Fibroblast of skin of scalp (primary cell): ENCODE measurements at places on chromosomes 4 and X.

- DNase-seq: no peak
Observed at GRCh38 chr4:118307643-118308042, 45.2 kb downstream of the PRSS12 start.

GRCh38 chr4:6541789-6542188 lies 33.2 kb upstream of the MAN2B2 start:
- DNase-seq: no peak

DNA sequence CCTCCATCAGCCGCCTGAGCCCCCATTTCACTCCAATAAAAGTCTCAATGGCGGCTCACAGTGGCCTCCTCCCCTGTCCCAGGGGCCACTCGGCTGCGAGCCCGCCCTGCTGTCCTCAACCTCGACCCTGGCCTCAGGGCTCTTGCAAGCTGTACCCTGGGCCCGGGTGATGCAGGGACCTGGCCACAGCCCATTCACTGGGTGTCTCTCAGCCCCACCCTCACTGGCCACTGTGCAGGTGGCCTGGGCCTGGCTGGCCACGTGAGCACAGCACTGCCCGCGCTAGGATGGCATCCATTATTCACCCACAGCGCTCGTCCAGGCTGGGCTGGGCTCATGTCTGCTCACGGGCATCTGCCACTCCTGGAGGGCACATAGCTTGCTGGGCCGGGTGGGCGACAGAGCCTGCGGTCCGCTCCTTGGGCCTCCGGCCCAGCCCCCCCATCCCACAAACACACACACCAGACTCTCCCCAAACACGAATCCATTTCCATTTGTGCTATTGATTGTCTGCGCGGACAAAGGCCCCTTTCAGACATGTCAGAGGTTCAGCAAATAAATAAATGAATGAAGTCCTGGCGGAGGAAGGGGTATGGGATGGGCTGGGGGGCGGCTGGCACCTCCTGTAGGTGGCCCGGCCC lies 16.5 kb upstream of the FGFR3 start:
- no peak for DNase-seq

DNA sequence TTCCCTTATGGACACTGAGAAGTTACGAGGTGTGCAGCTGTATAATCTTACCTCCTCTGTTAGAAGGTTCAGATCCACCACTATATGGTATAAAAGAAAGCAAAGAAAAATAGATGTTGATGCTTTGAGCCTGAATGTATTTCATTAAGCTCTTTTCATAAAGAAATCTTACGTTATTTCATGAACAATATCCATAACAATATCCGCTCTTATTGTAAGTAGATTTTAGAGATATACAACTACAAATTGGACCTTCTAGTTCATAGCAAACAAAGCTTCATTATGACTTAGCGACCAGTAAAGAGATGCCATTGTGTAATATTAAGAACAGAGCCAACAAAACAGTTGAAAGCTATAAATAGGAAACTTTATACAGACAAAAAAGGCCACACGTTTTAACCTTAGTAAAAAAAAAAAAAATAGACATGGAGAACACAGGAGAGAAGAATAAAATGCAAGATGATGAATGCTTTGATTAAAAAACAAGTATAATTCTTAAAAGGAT lies 203.6 kb downstream of the PDGFC start:
- DNase-seq: no peak

DNA sequence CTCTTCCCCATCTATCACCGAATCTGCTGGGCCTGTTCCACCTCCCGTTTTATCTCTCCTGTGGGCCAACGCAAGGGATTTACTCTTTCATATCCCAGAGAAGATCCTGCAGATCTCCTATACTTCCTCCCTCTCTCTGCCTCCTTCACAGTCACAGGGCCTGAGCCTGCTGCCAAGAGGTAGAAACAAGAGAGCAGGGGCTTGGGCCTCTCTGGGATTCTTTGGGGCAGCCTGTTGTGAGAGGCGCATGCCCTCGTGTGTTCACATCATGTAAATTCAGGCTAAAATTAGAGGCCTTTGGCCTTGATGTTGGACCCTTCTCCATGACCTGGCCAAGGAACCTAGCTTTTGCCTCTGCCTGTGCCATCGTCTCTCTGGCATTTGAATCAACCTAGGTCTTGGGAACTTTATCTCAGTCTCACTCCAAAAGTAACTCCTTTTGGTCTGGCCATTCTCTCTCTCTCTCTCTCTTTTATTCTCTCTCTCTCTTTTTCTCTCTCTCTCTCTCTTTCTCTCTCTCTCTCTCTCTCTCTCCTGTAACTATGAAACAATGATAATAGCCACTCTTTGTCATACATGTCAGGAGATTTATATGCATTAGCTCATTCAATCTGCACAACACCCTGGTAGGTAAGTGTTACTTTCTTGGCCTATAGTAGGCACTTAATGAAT lies 20.0 kb upstream of the EFNB1 start:
- peak; percentile 25 for DNase-seq

GRCh38 chr4:99447079-99447478 lies 11.9 kb upstream of the ADH7 start:
- DNase-seq: peak; percentile 49

GRCh38 chr4:161457311-161457710 lies 706.5 kb downstream of the FSTL5 start:
- peak; percentile 63 for DNase-seq

GRCh38 chrX:15471028-15471427 lies 22.1 kb downstream of the PIR start:
- DNase-seq: peak; percentile 57

- DNase-seq: peak; percentile 38
Observed at GRCh38 chr4:80180743-80181142, 16.6 kb upstream of the PRDM8 start.

DNA sequence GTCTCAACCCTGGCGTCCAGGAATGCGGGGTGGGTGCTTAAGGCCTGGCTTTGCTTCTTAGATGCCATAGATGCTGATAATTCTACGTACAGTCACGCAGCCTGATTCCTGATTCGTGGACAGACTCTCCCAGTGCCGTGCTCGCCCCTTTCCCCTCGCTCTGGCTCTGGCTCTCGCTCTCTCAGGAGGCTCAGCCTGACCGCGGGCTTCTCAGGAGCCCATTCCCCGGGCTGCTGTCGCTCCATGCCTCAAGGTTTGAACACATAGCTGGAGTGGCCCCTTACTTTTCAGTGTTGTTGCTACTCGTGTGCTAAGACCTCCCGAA lies 59.2 kb upstream of the ZC4H2 start:
- DNase-seq: no peak

DNA sequence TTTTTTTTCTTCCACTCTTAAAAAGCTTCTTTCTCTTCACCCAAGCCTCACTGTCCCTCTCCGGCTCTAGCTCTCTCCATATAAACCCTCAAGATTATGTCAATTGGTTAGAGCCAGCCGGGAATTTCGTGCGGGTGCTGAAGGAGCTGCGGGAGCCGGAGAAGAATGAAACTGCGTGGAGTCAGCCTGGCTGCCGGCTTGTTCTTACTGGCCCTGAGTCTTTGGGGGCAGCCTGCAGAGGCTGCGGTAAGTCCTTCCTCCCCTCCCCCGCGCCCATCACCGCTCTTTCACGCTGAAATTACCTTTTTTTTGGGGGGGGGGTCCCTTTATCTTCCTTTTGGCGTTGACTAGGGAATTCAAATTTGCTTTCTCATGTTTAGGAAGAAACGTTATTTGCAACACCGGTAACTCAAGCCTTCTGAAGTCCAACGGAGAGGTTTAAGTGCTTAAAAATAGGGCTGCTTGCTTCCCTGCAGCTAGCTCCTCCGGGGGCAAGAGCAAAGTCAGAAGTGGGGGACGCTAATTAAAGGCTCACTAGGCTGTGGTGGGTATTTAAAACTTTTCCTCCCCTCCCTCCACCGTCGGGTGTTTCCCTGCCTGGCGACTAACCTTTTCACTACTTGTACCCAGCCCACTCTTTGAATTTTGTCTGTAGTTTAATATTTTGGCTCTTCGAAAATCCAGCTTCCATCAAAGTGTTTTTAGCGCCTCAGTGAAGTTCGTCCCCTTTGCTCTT lies 491 bp downstream of the COL4A5 start:
- peak; percentile 31 for DNase-seq

- DNase-seq: no peak
Observed at GRCh38 chr4:8235224-8235623, 34.3 kb upstream of the HTRA3 start.

DNA sequence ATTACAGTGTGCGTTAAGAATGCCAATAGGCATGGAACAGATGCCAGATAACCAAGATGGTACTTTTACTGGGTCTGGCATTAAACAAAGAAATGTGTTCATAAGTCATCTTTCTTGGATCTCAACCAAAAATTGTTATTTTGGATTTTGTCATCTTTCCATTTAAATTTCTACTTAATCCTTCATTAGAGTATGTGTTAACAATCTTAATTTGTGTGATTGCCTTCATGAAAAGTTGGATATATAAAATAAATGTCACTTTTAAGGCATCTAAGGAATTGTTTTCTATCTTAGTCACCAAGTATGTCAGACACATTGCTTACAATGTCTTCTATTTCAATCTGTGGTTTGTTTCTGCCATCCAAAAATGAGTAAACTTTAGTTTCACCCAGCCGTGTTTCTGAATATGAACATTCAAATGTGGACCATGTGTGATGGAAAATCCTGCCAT lies 87.5 kb downstream of the PALLD start:
- peak; percentile 91 for DNase-seq

DNA sequence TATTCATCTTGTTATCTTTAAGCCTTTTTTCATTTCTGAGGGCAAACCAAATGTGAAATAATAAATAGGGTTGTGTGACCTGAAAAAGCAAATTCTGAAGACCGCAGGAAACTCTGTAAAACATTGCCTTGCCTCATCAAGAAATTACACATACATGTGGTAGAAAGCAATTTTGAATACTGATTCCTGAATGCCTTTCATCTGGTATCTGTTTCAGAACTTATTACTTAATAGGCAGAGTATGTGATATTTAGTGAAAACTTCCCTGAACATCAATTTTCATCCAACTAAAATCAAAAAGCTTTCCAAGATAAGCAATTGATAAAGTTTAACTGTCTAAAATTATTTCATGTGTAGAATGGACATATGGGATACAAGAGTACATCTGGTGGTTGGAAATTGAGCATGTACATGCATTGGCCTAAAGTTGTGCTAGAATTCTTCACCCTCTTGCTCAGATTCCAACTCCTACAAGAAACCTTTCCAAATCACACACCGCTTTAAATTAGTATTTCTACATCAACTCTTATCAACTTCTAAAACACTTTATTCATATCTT lies 606.0 kb upstream of the LCORL start:
- DNase-seq: no peak

- peak; percentile 29 for DNase-seq
Observed at GRCh38 chrX:76148753-76149152, 24.1 kb upstream of the PBDC1 start.

DNA sequence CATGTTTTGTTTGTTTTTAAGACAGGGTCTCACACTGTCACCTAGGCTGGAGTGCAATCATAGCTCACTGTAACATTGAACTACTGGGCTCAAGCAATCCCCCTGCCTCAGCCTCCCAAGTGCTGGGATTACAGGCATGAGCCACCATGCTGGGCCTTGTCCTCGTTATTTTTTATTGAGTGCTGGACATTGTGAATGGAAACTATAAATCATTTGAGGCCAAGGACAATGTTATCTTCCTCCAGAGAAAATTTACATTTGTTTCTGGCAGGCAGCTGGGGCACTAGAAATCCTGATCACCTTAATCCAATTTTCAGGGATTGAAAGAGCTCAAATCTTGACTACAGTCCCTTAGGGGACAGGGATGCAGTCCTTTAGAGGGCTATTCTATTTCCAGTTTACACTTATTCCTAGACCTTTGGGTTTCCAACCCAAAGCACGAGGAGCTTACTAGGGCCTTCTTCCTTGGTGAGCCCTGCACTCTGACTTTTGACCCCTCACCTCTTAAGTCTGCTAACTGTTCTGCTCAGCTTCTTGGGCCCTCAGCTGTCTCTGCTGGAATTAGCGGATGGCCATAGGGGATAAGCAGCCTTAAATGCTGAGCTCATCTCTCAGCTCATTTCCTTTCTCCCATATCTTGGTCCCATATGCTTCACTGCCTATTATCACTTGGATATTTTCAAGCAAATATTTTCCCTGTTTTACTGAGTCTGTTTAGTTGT lies 23.0 kb upstream of the PDZD4 start:
- no peak for DNase-seq

DNA sequence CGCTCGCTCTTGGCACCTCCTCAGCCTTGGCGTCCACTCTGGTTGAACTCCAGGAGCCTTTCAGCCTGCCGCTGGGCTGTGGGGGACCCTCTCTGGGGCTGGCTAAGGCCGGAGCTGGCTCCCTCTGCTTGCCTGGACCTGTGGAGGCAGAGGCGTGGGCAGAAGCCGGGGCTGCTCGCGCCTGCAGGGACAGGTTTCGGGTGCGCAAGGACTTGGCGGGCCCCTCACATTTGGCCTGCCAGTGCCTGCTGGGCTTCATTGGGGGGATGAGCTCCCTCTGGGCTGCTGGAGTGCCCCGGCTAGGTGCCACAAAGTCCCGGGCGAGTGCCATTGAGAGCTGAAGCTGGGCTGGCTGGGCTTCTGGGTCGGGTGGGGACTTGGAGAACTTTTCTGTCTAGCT lies 371.7 kb downstream of the FAM133A start:
- DNase-seq: no peak

- no peak for DNase-seq
Observed at GRCh38 chr4:1834047-1834775, 21.7 kb downstream of the LETM1 start.

DNA sequence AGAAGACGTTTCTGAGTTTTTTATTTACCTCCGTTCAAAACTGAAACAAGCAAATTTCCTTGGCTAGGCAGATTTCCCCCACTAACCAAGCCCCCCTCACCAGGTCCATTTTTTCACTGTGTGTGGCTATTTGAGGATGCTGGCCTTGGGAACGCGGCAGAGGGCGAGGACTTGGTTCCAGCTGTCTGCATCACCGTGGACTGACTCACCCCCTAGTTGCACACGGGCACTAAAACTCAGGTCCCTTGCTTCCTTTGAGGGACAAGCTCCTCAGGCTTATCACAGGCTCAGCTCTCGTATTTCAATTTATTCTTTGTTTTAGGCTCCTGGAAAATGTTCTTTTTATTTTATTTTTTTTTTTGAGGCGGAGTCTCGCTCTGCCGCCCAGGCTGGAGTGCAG lies 8.4 kb upstream of the MTNR1A start:
- no peak for DNase-seq

- no peak for DNase-seq
Observed at GRCh38 chr4:168822481-168822880, 187.6 kb downstream of the CBR4 start.

DNA sequence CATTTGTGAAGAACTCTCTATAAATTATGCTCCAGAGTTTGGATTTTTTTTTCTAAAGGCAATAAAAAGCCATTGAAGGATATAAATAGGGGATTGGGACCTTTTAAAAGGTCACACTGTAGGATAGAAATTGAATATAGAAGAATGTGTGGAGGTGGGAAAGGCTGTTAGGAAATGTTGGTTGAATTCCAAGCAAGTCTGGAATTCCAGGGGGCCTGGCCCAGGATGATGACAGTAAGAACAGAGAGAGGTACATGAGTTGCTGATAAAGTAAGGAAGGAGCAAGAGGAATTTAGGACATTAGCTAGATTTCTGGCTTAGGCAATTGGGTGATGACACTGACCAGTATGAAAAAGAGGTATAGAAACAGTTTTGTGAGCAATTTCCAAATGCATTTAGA lies 95.4 kb upstream of the USP38 start:
- DNase-seq: no peak

GRCh38 chrX:41389311-41389888 lies 55.4 kb downstream of the DDX3X start:
- no peak for DNase-seq

- no peak for DNase-seq
Observed at GRCh38 chr4:135510582-135510981, 1309.0 kb upstream of the PABPC4L start.

GRCh38 chr4:5707778-5708448 lies 446 bp downstream of the EVC2 start:
- no peak for DNase-seq

GRCh38 chrX:67780694-67781109 lies 236.9 kb downstream of the AR start:
- DNase-seq: peak; percentile 98
